ENCODE measurements at places on chromosomes 13 and 19.

DNA sequence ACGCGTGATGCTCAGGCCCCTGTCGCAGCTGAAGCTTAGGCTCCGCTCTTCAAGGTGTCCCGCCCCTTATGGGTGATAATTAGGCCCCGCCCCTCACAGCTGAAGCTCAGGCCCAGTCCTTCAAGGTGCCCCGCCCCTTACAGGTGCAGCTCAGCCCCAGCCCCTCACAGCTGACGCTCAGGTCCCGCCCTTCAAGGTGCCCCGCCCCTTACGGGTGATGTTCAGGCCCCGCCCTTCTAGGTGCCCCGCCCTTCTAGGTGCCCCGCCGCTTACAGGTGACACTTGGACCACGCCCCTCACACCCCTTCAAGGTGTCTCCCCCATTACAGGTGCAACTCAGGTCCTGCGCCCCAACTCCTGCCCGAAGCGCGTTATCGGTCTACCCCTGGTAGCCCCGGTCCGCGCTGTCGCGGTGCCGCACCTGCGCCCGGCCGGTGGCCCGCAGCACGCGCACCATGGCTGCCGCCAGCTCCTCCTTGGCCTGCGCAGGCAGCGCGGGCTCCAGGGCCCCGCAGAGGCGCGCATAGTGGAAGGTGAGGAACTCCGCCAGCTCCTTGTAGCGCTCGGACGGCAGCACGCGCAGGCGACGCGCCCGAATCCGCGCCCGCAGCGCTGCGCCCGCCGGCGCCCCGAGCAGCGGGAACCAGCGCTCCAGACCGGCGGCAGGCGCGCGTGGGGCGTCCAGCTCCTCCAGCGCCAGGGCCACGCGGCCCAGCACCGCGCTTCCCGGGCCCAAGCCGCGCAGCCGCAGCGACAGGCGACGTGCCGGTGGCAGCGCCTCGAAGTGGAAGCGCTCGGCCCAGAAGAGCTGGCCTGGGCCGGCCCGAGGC, 7.3 kb downstream of the RASAL3 start:
- DNase-seq, result no peak

DNA sequence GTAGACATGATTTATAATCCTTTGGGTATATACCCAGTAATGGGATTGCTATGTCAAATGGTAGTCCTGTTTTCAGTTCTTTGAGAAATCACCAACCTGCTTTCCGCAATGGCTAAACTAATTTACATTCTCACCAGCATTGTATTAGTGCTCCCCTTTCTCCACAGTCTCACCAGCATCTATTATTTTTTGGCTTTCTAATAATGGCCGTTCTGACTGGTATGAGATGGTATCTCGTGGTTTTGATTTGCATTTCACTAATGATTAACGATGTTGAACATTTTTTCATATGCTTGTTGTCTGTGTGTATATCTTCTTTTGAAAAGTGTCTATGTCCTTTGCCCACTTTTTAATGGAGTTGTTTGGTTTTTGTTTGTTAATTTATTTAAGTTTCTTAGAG, 165.1 kb downstream of the PDS5B start:
- DNase-seq, result no peak

- no peak for DNase-seq
Measured at GRCh38 chr19:10321417-10321797, 5.6 kb upstream of the FDX2 start.

- DNase-seq, result no peak
Measured at GRCh38 chr13:45074721-45075120, 45.6 kb upstream of the GTF2F2 start.

Data from activated T-helper 1 cell treated with anti-CD3 and anti-CD28 coated beads, Interleukin-2, amount 50 U/mL, for 16 hours (primary cell).